NCI-H187 treated with DMSO at 0.1 percent for 48 hours (cell line): ENCODE measurements at places on chromosomes 11 and 22.

GRCh38 chr11:40679276-40679675 is 780.2 kb downstream of the LRRC4C start:
- no peak for DNase-seq

- DNase-seq, result no peak
Measured at GRCh38 chr11:68942751-68943271, 38.0 kb downstream of the MRGPRD start.

DNA sequence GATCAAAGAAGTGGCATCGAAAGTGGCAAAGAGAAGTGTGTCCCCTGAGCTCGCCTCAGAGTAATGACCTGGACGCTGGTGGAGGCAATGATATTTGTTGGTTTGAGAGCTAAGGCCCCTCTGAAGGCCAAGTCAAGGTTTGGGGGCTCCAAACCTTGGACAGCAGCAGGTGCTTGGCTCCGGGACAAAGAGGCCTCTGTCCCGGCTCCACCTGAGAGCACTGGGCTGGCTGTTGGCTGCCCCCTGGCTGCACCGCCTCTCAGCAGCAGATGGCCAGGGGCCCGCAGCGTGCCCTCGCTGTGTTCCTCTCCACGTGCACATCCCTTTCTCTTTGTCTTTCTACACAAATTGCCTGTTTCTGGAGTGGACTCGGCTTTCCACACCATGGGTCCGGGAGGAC is 301.3 kb downstream of the NTM start:
- DNase-seq, result no peak

DNA sequence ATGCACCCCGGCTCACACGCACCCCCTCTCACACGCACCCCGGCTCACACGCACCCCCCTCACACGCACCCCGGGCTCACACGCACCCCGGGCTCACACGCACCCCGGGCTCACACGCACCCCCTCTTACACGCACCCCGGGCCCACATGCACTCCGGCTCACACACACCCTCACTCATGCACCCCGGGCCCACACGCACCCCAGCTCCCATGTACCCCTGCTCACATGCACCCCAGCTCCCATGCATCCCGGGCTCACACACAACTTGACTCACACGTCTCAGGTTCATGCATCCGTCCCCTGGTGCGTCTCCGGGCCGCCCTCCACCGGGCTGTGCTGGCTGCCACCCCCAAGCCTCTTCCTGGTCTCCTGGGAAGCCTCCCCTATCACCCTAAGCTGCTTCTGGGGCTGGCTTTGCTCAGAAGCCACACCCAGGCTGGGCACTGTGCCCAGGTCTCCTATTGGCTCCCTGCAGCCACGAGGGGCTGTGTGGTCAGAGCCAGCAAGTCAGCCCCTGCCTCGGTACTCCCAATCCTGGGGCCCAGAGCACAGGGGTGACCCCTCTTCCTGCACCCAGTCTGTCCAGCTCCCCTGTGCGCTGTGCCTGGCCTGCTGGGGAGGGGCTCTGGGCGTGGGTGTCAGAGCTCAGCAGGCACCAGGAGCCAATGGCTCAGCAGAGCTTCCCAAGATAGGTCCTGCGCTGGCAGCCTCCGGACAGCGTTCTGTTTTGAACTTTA is 16.9 kb downstream of the TSPAN4 start:
- DNase-seq, result no peak

- DNase-seq, result no peak
Measured at GRCh38 chr11:128420951-128421350, 166.4 kb downstream of the ETS1 start.

GRCh38 chr11:13105237-13105844 is 96.2 kb downstream of the RASSF10 start:
- DNase-seq, result peak; percentile 41

DNA sequence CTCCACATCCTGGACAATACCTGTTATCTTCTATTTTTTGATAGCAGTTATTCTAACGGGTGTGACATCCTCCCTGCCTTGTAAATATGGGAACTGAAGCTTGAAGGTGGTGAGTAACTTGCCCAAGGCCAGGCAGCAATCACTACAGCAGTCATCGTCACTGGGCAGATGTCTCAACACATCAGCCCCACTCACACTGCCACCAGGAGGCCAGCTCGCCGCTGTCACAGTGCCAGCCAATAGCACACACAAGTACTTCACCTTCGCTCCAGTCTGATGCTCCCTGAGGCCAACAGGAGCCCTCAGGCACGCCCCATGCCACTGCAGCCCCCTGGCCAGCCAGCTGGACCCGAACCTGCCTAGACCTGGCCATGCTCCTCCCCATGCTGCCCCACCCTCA is 4.9 kb upstream of the TTLL1 start:
- DNase-seq, result no peak

- DNase-seq, result no peak
Measured at GRCh38 chr11:123472236-123472935, 42.3 kb downstream of the GRAMD1B start.

DNA sequence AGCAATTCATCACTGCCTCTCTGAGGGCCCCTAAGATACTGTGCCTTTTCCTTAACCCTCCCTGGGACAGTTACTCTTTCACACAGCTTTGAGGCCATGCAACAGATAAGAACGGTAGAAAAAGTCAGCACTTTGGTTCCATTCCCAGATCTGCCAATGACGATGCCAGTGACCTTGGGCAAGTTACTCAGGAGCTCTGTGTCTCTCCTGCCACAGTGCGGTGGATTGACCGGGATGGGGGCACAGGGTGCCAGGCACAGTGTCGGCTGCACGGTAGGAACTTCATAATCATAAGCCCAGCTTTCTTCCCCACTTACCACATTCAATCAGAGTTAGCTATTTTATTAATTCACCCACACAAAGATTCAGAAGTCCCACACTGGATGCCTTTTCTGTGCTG is 1041.8 kb downstream of the TBC1D22A start:
- no peak for DNase-seq

- no peak for DNase-seq
Measured at GRCh38 chr11:126917531-126918204, 82.9 kb downstream of the KIRREL3 start.

- no peak for DNase-seq
Measured at GRCh38 chr11:66745356-66746235, 16.6 kb upstream of the SPTBN2 start.

GRCh38 chr11:26227301-26227746 is 104.6 kb upstream of the ANO3 start:
- no peak for DNase-seq

DNA sequence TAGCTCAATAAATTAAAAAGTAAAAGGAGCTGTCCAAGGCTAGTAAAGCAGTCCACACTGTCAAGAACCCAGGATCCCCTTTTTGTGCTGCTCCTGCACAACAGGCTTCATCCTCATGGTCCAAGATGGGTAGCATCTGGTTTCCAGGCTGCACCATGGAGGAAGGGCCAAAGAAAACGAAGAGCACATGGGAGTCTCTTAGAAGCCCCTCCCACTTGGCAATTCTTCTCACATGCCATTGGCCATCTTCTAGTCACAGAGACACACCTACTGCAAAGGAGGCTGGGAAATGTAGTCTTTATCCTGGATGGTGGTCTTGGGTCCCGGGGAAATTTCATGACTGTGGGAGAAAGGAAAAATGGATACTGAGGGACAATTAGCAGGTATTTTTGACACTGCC is 37.8 kb downstream of the PRR5L start:
- DNase-seq, result no peak

DNA sequence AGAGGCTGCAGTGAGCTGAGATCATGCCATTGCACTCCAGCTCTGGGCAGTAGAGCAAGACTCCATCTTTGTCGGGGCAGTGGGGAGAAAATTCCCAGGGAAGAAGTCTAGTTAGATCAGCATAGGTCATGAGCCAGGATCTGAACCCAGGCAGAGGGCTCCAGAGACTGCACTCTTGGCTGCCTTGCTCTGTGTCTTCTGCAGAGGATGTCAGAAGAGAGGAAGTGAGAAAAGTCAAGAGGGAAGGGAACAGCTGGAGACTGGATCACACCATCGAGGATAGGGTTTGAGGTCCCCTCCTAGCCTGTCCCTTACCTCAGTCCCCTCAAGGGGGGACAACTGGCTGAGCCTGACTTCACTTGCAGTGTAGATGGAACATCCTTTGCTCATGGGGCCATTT is 5.8 kb downstream of the MYOD1 start:
- no peak for DNase-seq

DNA sequence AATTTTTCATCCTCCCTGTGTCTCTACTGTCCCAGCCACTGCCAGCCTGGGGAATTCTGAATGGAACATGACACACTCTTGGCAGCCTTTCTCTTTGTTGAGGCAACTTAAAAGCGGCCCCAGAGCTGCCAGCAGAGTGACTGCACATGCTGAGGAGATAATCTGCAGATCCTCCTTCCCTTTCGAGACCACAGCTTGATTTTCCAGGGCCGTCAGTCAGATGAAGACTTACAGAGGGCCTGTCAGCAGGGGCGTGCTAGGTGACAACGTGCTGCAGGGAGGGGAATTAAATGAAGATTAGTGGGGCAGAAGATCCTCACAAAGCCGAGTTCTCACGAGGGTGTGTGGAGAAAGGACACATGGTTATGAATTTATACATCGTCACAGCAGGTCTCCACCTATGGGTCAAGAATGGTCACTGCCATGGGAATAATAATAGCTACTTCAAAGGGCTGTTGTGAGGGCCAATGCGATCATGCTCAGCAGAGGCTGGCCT is 193.5 kb upstream of the PITPNB start:
- DNase-seq, result no peak

GRCh38 chr11:45654231-45655011 is 11.0 kb downstream of the CHST1 start:
- no peak for DNase-seq

- DNase-seq, result no peak
Measured at GRCh38 chr22:49827271-49827852, 311 bp downstream of the BRD1 start.

DNA sequence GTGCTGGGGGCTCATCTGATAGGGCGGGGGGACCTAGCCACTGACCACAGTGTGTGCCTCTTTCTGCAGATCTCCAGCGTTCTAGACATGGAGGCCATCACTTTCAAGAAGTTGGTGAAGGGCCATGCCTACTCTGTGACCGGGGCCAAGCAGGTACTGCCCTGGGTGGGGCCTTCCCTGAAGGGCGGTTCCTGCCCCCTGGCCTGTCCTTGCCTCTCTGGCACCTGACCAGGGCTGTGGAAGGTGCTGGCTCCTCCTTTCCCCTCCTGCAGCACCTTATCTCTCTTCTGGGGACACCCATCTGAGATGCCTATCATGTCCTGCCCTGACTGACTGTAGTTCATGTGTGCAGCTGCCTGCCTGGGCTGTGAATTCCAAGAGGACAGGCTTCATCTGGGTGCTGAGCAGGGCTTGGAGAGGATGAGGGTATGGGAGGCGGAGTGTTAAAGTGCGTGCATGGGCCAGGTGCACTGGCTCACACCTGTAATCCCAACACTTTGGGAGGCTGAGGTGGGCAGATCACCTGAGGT is 5.5 kb downstream of the CAPN1 start:
- no peak for DNase-seq

GRCh38 chr11:60993615-60994014 is 22.1 kb downstream of the CD6 start:
- DNase-seq, result no peak

GRCh38 chr11:38163526-38163925 is 1565.5 kb upstream of the RAG2 start:
- no peak for DNase-seq

DNA sequence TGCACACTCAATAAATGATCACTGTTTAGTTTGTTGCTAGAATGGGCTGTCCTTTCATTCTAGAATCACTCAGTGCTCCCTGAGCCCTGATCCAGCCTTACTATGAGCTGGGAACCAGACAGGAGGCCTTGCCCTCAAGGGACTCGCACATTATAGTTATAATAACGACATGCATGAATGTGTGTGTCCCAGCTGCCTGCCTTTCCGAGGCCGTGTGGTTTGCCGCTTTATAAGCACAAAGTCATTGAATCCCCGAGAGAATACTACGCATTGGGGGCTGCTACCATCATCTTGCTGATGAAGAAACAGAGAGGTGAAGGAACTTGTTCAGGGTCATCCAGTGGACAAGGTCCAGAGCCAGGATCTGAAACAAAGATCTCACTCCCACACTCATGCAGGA is 75.7 kb downstream of the NFAM1 start:
- DNase-seq, result no peak

DNA sequence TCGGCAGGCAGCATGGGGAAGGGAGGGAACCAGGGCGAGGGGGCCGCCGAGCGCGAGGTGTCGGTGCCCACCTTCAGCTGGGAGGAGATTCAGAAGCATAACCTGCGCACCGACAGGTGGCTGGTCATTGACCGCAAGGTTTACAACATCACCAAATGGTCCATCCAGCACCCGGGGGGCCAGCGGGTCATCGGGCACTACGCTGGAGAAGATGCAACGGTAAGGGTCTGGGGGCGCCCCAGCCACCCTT is 204 bp downstream of the FADS2 start:
- DNase-seq, result no peak

GRCh38 chr11:77776455-77776854 is 44.1 kb downstream of the RSF1 start:
- no peak for DNase-seq
